ENCODE measurements at places on chromosomes 1 and 21. TPM values are rescaled to one million over a fixed set of nuclear protein-coding genes. Genes with fewer than 3 reads are reported as not detected.

DNA sequence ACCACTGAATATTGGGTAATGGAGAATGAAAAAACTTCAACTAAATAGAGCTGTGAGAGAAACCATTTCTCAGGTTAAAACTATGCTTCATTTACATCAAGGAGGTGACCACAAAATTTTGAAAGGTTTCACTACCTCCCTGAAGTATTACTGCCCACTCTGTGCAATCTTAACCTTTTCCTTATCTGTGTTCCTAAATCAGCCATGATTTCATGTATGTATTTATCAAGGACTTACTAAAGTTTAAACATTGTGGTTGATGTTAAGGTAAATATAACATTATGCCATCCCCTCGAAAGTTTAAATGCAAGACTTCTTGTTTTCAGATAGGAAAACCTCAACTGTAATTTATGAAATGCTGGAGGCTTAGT, 84.4 kb downstream of the CLEC20A start:
- no peak for DNase-seq

DNA sequence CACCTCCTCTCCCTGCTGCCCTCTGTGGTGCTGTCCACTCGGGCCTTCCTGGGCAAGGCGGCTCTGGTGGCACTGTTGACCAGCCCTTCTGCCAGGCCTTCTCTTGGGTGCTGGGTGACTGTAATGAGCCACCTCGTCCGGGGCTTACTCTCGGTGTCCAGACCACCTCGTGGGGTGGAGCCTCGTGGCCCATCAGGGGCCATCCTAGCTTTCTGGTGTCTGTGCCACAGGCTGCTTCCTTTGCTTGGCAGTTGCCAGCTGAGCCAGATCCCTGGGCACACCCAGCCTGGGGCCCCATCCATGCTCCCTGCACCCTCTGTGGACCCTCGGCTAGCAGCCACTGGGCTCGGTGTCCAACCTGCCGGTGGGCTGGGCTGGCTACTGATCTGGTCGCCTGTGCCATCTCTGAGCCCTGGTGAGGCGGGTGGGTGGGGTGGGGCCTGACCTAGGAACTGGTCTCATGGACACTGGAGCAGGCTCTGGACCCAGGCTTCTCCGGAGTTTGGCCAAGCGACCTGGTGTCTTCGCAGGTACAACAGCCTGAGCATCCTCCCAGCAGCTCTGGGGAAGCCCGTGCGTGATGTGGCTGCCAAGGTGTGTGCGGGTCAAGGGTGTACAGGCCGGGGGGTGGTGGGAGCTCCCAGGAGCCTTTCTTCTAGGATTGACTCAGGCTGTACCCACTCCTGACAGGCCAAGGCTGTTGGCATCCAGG, 1.4 kb downstream of the PRXL2B start:
- DNase-seq, result no peak

GRCh38 chr21:36321325-36322082, 1.5 kb downstream of the MORC3 start:
- no peak for DNase-seq

GRCh38 chr1:89280766-89281165, 8.1 kb upstream of the GBP5 start:
- no peak for DNase-seq

DNA sequence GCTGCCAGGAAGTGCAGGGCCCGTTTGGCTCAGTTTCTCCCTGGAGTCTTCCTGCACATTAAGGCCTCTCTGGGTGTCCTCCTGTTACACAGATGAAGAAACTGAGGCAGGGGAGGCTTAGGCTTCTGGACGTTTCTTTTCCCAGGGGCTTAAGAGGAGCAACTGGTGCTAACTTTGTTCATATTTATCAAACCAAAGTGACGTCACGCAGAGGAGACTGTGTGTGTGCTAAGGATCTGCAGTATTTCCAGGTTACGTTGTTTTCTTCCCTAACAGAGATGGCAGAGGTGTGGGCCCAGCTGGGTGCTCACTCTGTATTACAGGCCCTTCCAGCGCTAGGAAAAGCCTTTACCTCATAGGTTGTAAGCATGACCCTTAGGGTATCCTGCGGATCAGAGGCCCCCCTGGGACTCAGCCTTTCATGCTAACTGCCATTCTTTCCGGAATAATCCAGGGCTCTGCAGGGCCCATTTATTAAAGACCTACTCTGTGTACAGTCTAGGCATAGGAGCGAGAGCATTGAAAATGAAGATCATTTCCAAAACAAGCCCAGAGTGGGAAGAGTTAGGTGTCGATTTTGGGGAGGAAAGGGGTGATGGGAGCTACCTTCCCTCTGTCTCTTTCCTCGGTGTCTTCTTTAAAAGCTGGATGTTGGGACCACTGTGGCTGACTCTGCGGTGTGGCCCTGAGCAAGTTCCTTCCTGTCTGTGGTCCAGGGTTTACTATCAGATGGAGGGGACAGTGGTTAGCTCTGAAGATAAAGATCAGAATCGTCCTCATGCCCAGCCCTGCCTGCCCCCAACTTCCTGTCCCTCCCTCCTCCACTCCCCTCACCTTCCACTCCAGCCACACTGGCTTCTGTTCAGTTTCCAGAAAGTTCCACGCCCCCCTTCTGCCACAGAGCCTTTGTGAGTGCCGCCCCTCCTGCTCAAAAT, 4.6 kb downstream of the AGTRAP start:
- peak; percentile 70 for DNase-seq

DNA sequence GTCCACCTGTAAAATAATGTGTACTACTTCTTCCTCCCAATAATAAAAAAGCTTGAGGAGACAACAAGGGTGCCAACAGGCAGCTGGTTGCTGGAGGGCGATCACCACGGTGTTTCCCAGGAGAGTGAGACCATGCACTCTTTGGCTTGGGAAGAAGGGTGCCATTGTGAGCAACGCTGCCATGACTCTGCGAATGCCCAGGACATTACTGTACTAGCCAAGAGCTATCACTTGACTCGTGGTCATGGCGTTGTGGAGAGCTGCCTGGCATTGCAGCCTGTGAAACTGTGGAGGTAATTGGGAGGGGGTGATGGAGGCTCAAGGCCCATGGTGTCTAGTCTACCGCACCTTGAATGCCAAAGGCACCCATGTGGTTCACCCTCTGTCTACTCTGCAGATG, 14.6 kb upstream of the PRMT2 start:
- DNase-seq, result no peak

- no peak for DNase-seq
Measured at GRCh38 chr1:119139857-119140176, 636 bp downstream of the WARS2 start.

DNA sequence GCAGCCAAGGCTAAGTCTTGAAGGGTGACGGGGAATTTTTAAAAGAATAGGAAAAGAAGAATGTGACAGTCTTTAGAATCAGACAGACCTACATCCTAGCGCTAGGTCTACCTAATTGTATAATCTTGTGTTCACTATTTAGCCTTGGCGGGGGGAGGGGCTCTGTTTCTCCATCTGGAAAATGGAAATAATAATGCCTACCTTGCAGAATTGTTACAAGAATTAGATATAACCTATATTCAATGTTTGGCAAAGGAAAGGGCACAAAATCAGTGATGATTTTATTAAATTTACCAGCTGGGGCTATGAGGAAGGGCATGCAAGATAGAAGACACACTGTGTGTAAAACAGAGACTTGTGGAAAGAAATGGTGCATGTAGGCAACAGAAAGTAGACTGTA, 154.8 kb downstream of the ZBTB18 start:
- no peak for DNase-seq

CA6 gene
- total RNA-seq, result 0.18 TPM

Measured in activated CD4-positive, alpha-beta memory T cell treated with anti-CD3 and anti-CD28 coated beads, Interleukin-2, amount 10 ng/mL, durations not matched to agents 7 days and 5 days (primary cell).